Activated CD8-positive, alpha-beta memory T cell treated with anti-CD3 and anti-CD28 coated beads for 48 hours (primary cell): ENCODE measurements at places on chromosomes 7 and 10.

DNA sequence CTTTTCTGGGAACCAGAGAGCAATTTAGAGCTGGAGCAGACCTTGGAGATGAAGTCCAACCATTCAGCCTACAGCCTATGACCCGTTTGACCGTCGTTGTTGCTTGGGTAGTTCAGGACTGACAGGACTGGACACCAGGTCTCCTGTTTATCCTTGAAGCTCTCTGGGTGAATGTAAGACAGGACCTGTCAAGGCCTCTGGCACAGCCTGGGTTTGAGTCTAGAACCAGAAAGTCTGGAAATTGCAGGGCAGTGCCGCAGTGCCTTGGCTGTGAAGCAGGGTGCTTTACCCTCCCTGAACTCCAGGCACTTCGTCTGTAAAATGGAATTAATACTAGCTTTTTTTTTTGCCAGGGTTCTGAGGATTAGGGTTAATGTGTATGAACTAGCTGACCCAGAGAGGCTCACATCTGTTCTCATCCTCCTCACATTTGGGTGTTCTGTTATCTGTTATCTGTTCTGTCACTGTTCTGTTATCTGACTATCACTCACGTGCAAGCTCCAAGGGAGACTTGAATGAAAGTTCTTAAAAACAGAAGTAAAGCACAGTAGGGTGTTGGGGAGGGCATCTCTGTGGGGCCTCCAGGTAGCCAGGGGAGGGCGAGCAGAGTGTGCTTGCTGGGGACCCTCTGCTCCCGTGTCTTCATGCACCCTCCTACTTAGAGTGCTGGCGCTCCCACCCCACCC, 9.9 kb downstream of the BLVRA start:
- DNase-seq = no peak

DNA sequence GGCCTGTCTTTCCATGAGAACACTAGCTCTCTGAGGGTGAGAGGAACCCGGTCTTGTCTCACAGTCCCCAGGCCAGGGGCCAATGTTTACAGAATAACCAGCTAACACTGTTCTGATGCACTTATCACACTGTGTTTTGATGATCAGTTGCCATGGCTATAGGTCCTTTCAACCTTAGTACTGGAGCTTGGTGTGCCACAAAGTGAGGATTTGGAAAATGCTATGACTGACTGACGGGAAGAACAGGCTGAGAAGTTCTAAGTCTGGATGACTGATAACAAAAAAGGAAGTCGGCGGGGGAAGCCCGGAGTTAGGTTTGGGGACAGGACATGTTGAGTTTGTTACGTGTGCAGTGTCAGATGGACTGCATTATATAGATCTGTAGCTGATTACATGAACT, 141.8 kb downstream of the CTTNBP2 start:
- DNase-seq = no peak

DNA sequence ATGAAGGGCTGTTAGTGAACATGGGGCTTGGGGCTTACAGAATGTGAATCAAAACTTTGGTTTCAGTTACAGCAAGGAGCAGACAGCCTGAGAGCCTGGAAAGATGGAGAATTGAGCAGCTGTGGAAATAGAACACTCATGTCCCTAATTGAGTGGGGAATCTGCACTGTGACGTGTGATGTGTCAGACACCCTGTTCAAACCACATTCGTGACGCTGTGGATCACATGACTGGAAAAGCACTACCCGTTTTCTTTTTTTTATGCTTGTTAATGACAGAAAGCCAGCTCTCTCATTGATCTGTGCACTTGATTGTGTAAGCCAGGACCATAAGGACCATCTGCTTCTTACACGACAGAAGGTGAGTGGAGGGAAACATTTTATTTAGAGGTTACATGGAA, 15.1 kb upstream of the TBX20 start:
- DNase-seq = no peak

GRCh38 chr10:58853668-58854067, 322.8 kb upstream of the PHYHIPL start:
- no peak for DNase-seq

- DNase-seq = no peak
These were observed 30.2 kb downstream of the CALD1 start for GRCh38 chr7:134809616-134810015.

- no peak for DNase-seq
These were observed 165.4 kb downstream of the PPP1R17 start for GRCh38 chr7:31852462-31852861.

- DNase-seq = no peak
These were observed 2.9 kb upstream of the CDK14 start for GRCh38 chr7:90593205-90593604.

GRCh38 chr7:144529269-144529926, 125.9 kb upstream of the NOBOX start:
- DNase-seq = no peak

- no peak for DNase-seq
These were observed 192.9 kb downstream of the ZMYND11 start for GRCh38 chr10:327889-328852.

DNA sequence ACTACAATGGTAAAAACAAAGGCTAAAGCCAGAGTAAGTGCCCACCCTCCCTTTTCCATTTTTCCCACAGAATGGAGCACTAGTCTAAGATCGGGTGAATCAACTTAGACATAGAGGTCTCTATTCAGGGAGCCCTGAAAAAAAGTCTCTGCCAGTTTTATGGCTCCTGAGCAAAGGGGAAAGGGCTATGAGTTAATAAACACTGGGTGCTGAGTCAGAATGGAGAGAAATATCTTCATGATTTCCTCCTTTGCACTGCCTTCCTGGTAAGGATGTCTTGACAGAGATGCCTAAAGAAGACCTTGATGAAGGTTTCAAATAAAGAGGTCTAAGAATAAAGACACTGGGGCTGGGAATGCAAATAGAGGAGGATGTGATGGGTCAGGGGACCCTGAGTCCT, 607.4 kb upstream of the MBL2 start:
- DNase-seq = no peak

DNA sequence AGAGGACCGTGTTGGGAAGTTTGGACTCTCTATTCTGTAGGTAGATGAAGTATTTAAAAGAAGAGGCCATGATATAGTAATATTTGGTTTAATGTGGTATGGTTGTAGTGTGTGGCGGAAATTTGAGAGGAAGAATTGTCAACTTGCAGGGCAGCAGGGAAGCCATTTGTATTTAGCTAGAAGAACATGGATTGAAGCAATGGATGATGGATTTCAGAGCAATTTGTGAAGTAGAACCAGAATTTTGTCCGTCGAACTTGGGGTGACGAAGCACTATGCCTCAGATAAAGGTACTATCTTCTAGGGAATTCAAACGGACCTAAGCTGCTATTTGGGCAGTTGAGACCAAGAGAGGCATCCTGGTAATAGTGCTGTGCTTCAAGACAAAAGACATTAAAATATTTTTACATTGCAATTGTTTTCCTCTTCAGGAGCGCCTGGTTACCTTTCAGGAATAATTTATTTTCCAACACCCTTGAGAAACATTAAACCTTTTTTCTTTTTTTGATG, 615 bp upstream of the WBP1L start:
- no peak for DNase-seq

DNA sequence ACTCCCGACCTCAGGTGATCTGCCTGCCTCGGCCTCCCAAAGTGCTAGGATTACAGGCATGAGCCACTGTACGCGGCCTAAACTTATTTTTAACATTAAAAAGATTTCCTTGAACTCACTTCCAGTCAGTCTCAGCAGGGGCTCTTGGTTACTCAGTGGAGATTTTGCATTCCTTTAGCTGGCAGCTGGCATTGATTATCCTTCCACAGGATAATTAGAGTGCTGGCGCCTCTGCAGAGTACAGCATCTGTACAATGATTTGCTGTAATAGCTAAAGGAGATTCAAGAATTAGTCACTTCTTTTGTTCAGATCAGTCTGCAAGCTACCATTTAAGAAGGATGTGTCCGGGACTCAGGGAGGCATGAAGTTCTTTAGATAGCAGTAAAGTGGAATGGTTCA, 125.0 kb upstream of the NPY start:
- DNase-seq = no peak

GRCh38 chr10:450463-450862, 239.0 kb downstream of the DIP2C start:
- no peak for DNase-seq

DNA sequence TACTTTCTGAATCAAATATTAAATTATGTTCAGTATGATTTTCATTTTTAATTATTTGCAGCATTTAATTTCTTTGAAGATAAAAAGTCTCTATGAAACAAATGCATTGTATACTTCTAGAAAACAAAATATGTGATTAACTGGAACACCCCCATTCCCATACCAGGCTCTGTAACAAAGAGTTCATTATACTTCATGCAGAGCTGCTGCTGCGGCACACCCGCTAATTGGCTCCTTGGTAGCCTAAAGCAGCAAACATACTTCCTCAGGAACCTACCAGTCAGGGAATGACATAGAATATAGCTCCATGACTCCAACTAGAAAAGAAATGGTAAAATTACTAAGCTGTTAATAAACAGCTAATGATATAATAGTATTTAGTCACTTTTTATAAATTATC, 19.3 kb downstream of the RAB11FIP2 start:
- DNase-seq = no peak

- DNase-seq = no peak
These were observed 81.6 kb upstream of the ICA1 start for GRCh38 chr7:8343556-8343955.

DNA sequence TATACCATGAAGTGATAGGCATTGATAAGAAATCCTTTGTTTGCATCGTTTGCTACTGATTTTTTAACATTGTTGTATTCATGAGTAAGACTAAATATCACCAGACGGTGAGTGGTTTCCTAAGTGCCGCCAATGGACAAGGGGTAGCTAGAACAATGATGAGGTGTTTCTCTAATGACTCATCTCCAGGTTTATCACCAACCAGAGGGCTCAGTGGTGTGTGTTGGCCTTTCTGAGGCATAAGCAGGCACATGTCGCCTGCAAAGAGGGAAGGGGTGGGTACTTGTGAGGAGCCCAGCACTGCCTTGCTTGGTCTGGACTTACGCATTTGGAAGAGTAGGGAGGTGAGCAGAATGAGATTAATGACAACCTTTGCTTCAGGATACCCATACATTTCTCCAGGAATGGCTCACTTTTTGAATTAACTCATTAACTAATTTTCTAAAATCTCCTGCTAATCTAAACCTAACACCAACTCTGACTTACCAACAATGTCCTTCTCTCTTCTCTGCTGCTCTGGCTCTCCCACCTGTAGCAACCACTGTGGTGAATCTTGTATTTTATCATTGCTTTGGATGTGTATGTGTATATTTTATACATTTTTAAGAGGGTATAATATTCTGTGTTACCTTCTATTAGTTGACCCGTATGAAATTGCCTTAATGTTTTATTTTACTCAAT, 722.6 kb downstream of the GRID1 start:
- DNase-seq = no peak

GRCh38 chr10:114520453-114520852, 116.2 kb upstream of the AFAP1L2 start:
- no peak for DNase-seq

GRCh38 chr7:100488333-100489095, 4.8 kb downstream of the NYAP1 start:
- no peak for DNase-seq

- DNase-seq = no peak
These were observed 138.7 kb downstream of the GFRA1 start for GRCh38 chr10:116134322-116134721.

- no peak for DNase-seq
These were observed 89.7 kb upstream of the STEAP1B start for GRCh38 chr7:22589641-22590201.

- DNase-seq = no peak
These were observed 103.2 kb upstream of the PPIF start for GRCh38 chr10:79244068-79244442.

DNA sequence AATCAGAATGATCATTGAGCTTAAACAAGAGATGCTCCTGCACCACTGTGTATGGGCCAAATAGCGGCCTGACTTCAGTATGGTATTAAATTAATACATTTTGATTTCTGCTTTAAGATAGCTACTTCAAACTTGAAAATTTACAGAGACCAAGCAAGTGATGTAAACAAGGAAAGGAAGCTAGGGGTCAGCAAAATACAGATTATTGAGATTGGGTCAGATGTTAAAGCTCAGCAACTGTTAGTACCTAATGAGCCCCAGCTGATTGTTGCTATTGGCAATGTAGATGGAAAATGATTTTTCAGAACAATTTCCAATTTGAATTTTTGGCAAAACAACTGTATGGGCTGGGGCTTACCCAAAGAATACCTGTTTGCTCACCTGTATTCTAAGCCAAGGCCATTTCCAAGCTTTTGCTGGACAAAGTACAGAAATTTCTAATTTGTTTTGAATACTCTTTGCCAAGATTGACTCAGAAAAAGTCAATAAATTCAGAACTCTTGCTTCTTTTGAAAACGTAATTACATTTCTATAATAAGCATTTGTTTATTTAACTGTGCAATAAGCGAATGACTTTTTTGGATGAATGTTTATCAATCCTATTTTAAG, 23.0 kb upstream of the DLD start:
- DNase-seq = no peak

DNA sequence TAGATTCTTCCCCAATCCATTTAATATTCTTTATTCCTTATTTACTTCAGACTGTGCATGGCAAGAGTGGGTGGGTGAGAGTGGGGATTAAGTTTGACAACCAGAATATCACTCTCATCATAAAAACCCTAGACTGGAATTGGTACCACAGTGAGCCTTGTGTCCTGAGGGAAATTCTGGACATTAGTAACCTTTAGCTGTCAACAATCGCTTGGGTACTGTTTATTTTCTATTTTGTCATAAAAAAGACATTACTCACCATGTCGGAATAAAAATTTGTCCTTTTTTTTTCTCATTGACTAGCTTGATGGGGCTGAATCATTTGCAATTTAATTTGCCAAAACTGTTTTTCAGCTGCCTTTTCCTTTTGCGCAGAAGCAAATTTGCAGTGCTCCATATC, 176.1 kb upstream of the SEMA3C start:
- DNase-seq = no peak

GRCh38 chr7:42272793-42273665, 36.0 kb upstream of the GLI3 start:
- DNase-seq = no peak

DNA sequence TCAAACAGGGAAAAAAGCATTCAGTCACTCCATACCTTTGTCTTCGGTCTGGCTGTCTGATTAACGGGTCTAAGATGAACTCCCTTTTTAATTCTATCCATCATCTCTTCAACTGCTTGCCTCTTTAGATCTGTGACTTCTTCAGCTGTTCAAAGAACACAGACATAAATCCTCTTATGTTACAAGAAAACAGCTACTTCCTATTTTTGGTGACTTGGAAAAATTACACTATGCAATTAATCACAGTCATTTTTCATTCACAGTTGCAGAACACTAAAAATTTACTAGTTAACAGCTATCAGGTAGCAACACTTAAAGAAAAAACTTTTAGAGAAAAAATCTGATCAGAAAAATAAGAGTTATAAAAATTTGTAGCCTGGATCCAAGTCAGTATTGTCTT, 66.0 kb downstream of the ENO4 start:
- DNase-seq = no peak

GRCh38 chr7:55104123-55104522, 85.3 kb downstream of the EGFR start:
- DNase-seq = no peak

GRCh38 chr10:111522551-111522950, 445.7 kb downstream of the ADRA2A start:
- no peak for DNase-seq
